Thymus (tissue), 14 donors: ENCODE measurements at places on chromosomes 4 and X. TPM values are rescaled to one million over a fixed set of nuclear protein-coding genes. Genes with fewer than 3 reads are reported as not detected.

Gene TMEM35A
- 0.19 TPM for total RNA-seq

Gene ERAS
- not detected for total RNA-seq

DNA sequence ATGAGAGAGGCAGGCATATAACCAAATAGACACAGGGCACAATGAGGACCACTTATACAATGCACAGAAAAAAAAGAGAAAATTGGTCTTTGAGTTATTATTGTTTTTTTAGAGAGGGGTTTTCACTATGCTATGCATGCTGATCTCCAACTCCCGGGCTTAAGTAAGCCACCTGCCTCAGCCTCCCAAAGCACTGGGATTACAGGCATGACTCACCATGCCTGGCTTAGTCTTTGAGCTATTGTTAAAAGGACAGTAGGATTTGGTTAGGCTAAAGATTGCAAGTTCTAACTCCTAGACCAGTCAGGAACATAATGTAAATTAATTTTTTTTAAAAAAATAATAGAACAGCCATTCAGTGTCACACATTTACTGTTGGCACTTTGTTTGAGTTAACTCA lies 340.1 kb downstream of the GPAT3 start:
- no peak for DNase-seq
- H3K27me3 ChIP-seq = no peaks in the 10 kb centered on the region
- no peaks in the 10 kb centered on the region for H3K36me3 ChIP-seq
- H3K4me3 ChIP-seq = no peak overlapping the region

DNA sequence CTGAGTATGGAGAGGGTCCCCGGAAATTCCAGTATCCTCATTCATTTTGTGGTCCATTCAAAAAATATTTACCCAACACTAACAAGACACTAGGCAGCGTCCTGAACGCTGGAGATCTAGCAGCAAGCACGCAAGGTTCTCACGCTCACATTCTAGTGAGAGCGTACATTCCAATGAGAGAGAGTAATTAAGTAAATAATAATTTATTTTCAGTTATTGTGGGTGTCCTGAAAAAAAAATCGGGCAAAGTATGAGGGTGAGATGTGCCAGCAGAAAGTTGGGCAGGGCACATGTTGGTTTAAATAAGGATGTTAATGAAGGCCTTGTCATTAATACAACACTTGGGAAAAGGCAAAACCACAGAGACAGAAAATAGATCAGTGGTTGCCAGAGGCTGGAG lies 4.0 kb upstream of the TMEM156 start:
- H3K27me3 ChIP-seq = no peaks in the 10 kb centered on the region
- H3K27ac ChIP-seq = no peak overlapping the region
- peaks cover 26% of the 10 kb centered on the region for H3K4me1 ChIP-seq
- H3K4me3 ChIP-seq = no peak overlapping the region

DNA sequence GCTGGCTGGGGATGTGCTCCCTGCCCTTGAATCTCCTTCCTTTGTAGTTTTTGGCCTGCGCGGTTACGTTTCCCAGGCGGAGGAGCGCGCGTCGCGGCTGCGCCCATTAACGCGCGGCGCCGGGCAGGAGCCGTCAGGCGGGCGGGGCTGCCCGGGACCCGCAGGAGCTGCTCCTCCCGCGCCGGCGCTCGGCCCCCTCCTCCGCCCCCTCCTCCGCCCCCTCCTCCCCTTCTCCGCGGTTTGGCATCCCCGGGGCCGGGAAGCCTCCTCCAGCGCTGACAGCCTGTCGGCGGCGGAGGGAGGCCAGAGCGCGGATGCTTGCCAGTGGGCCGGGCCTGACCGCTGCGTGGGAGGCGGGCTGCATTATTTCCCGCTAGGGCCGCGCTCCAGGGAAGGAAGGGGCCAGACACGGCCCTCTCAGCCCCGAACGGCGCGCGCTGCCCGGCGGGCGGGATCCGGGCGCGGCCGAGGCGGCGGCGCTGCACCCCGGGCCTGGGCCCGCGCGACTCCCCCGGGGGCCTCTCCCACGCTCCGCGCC lies at the start of gene DCLK2:
TSS of gene DCLK2 (plus strand) at position 405 of the 538 bp plus-strand sequence. CDS start 583 bp downstream, outside the sequence.
- H3K27me3 ChIP-seq = peaks cover 47% of the 10 kb centered on the region
- peaks cover 3% of the 10 kb centered on the region for H3K4me1 ChIP-seq
- H3K36me3 ChIP-seq = no peaks in the 10 kb centered on the region

Gene WNK3
- 1.9 TPM for total RNA-seq

GRCh38 chr4:78667764-78668163 lies 108.4 kb upstream of the BMP2K start:
- no peaks in the 10 kb centered on the region for H3K27me3 ChIP-seq
- DNase-seq = no peak
- H3K27ac ChIP-seq = no peak overlapping the region

- no peak overlapping the region for H3K4me3 ChIP-seq
- no peaks in the 10 kb centered on the region for H3K36me3 ChIP-seq
- peaks cover 15% of the 10 kb centered on the region for H3K4me1 ChIP-seq
- H3K27ac ChIP-seq = no peak overlapping the region
Measured at GRCh38 chrX:136627409-136627808, 20.5 kb upstream of the CD40LG start.
